ENCODE measurements at places on chromosomes 11 and 22.

DNA sequence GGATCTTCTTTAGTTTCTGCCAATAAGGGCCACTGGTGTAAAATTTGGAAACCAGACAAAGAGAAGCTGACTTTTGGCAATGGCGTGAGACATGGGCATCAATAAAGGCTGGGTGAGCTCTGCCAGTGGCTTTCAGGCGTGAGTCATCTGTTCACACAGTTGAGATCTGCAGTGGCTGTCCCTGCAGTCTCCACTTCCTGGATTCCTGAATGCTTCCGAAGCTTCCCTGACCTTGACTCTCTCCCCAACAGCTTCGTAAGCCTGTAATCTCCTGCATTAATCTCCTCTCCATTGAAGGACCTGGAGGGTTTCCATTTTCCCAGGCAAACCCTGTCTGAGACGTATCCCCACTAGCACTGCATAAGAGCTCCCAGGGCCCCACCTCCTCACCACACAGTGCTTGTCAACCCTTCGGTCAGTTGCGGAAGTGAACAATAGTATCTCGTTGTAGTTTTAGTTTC is 574.7 kb downstream of the TBC1D22A start:
- no peak for DNase-seq

DNA sequence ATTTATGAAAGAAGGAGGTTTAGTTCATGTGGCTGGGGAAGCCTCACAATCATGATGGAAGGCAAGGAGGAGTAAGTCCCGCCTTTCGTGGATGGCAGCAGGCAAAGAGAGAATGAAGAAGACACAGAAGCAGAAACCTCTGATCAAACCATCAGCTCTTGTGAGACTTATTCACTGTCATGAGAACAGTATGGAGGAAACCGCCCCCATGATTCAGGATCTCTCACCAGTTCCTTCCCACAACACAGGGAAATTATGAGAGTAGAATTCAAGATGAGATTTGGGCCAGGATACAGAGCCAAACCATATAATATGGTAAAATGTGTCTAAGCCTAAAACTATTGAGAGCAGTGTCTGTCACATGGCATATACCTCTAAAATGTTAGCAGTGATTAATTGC is 503.8 kb upstream of the CCDC179 start:
- no peak for DNase-seq

GRCh38 chr11:89613911-89614310 is 96.2 kb upstream of the TRIM77 start:
- no peak for DNase-seq

DNA sequence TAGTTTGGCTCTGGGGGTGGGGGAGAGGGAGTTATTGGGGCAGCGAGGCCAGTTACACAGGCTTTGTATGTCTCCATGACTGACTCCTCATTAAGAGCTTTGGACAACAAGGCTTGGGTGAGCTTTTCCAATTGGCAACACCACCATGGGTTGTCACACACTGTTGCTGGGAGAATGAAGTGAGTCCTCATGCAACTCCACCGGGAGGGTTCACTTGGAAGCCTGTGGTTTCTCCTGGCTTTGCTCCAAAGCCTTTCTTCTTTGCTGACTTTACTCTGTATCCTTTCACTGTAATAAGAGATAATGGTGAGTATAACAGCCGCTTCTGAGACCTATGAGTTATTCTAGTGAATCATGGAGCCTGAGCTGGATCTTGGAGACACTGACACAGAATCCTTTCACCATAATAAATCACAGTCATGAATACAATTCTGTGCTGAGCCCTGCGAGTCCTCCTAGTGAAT is 24.9 kb downstream of the EIF3F start:
- DNase-seq = no peak

DNA sequence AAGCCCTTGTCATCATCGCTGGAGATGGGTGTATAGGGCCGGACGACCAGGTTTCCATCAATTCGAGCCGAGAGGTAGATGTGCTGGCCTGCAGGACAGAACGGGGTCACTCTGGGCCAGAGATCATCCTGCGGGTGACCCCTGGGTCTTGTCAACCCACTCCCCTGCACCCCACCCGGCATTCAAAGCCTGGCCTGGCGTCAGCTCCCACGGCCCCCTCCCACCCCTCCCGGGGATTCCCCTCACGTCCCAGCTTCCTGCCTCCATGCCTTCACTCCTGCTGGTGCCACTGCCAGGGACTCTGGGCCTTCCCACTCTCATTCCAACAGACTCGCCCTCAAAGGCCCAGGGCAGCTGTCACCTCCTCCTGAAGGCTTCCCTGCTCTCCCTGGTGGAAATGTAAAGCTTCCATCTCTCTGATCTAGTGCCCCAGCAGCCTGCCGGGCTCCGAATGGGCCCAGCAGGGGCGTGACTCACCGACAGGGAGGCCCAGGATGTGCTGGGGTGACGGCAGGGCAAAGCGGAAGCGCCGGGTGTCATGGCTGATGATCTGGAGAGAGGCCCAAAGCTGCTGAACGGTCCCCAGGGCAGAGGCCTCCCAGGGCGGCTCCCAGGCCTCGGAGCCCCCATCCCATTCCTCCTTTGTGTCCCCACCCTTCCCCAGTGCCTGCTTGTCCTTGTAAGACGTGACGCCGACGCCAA is 9.3 kb downstream of the ATP5MGL start:
- DNase-seq = no peak

DNA sequence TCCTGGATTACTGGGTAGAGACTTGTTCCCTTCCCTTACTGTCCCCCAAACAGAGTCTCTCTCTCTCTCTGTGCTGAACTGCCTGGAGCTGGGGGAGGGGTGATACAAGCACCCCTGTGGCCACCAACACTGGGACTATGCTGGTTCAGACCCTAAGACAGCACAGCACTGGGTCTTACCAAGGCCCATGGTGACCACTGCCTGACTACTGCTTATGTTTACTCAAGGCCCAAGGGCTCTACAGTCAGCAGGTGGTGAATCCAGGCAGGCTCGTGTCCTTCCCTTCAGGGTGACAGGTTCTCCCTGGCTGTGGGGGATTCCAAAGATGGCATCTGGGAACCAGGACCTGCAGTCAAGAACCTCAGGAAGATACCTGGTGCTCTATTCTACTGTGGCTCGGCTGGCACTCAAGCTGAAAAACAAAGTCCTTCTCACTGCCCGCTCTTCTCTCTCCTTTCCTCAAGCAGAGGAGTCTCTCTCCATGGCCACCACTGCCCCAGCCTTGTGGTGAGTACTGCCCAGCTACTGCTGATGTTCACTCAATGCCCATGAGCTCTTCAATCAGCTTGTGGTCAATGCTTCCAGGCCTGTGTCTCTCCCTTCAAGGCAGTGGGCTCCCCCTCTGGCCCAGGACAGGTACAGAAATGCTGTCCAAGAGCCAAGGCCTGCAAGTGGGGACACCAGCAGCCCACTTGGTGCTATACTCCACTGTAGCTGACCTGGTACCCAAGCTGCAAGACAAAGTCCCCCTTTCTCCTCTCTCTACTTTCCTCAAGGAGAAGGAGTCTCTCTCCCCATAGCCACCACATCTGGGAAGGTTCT is 41.8 kb upstream of the SHANK2 start:
- no peak for DNase-seq

- peak; percentile 92 for DNase-seq
Measured at GRCh38 chr11:70134490-70134889, 56.4 kb downstream of the ANO1 start.

DNA sequence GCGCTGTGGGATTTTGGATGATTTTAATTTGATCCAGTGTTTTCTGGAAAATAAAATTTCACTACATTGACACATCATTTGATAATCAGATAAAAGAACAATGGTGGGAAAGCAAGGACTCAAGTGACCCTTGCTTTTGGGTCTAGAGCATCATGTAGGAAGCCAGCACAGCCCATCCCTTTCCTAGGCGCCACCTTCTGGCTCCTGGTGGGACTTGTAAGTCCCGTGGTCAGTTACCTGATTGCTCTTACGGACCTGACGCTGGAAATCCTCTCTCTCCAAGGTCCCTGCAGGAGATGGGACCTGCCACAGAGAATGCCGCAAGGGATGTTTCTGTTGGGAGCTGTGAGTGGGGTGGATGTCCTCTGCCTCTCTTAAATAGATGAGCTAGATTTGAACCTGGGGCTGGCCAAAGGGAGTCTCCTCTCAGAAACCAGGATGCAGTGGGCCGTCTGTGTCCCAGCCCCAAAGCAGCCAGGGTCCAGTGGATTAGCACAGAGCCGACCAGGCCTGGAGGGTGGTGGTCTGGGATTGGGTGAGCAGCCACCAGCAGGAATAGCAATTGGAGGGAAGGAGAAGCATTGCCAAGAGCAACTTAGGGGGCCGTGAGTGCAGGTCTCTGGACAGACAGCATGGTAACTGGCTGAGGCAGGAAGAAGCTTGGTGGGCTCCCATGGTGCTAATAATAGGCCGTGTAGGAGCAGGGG is 21.7 kb downstream of the TIMP3 start:
- DNase-seq = no peak

- DNase-seq = no peak
Measured at GRCh38 chr11:64845129-64845775, 799 bp upstream of the CDC42BPG start.

DNA sequence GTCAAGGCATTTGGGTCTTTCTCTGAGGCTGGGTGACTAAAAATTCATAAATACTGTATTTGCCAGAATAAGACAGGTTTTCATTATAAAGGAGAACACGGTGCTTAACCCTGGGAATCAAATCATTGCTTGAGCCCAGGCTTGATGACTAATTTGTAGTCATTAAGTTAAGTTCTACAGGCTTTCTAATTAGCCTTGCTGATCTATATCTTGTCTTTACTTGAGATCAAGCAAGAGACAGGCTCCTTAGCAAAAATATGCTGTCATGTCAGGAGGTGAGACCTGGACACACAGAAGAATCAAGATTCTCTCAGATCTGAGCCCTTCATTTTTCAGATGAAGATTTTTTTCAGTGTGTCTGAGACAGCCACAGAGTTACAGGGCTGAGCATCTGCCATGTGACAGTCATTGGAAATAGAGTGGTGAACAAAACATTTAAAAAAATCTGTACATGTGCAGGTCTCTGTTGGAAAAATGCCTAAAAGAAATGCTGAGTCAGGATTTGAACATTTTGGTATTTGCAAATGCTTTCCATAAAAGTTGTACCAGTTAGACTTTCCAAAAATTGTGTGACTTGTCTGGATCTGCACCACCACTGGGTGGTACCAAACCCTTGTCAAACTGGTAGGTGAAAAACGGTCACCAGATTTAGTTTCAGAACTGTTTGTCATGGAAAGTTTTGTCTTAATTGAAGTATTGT is 14.6 kb downstream of the ACAT1 start:
- no peak for DNase-seq

GRCh38 chr11:78833237-78833636 is 258.6 kb upstream of the NARS2 start:
- DNase-seq = no peak

- peak; percentile 5 for DNase-seq
Measured at GRCh38 chr11:114782650-114783310, 104.5 kb downstream of the NXPE2 start.

GRCh38 chr22:20244691-20245576 is 23.2 kb downstream of the RTN4R start:
- no peak for DNase-seq

DNA sequence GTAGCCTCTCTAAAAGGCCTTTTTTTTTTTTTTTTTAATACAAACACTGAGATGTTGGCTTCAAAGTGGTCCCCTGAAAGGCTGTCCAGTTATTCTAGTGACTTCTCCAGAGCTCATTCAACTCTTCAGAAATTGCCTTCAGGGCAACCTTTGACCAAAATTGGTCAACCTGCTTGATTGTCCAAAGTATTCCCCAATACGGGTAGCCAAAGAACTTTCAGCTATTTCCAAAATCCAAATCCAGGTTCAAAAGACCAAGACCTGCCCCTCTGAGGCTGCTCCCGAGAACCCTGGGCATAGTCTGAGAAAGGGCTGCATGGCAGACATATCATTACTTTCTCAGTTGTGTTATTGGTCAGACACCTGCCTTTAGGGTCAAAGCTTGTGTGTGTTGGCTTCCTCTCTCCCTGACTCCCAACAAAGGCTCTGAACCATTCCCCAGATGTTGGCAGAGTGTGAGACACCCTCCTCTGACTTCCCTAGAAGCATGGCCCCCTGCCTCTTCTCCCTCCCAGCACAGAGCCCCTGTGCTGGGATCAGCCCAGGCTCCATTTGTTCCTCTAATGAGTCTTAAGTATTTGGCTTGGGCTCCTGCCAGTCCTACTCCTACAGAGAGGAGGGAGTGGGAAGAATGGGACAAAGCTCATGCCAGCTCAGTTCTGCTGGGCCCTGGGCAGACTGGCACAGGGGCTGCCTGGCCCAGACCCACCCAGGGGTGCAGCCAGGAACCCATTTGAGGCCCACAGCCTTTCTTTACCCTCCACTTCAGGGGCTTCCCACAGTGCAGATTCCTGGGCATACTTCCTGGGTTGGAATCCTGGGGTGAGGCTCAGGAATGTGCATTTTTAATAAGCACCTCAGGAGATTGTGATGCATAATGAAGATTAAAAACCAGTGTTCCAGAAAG is 30.3 kb downstream of the TNKS1BP1 start:
- no peak for DNase-seq

- DNase-seq = no peak
Measured at GRCh38 chr11:22681281-22681812, 14.9 kb downstream of the GAS2 start.

DNA sequence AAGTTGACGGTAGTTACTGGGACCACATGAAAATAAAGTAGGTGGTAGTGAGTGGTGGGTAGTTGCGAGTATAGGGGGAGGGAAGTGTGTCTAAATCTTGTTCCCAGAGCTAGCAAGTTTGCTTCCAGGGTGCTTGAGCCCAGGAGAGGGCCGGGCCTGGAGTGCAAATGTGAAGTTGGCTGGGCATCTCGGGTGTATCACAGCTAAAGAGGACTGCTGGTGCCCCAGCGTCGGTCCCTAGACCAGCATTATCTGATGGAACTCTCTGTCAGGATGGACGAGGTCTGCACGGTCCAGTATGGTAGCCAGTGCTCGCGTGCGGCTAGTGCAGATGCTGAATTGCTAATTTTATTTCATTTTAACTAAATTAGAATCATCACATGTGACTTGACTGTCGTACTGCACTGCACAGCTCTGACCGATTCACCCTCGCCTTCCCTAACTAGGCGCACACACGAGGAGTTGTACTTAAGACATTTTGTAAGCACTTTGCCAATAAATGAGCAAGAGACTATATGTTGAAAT is 75.4 kb downstream of the ARHGAP8 start:
- no peak for DNase-seq

DNA sequence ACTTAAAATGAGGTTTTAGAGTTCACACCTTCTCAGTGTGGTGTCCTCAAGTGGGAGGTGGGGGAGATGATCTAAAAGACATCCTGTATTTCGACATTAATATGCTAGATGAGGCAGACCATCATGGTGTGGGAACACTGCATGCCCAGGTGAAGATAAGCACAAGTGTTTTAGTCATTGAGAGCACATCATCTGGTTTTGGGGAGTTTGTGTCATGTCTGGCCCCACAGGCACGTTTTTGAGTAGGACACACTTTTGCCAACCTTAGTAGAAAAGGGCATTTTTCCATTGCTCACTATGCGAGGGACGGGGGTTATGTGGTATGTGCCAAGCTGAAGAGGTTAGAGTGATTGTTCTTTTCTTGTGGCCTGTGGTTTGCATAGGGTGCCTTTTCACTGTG is 189.3 kb downstream of the DBX1 start:
- DNase-seq = no peak

Data from NCI-H2107 (cell line).